ENCODE measurements at places on chromosomes 12 and 14.

GRCh38 chr14:103928011-103928890 is at the start of gene TDRD9:
Gene TDRD9, plus strand, starts transcription at chr14:103928456. Its CDS starts 54 bp downstream, at chr14:103928510.
- DNase-seq, result no peak

DNA sequence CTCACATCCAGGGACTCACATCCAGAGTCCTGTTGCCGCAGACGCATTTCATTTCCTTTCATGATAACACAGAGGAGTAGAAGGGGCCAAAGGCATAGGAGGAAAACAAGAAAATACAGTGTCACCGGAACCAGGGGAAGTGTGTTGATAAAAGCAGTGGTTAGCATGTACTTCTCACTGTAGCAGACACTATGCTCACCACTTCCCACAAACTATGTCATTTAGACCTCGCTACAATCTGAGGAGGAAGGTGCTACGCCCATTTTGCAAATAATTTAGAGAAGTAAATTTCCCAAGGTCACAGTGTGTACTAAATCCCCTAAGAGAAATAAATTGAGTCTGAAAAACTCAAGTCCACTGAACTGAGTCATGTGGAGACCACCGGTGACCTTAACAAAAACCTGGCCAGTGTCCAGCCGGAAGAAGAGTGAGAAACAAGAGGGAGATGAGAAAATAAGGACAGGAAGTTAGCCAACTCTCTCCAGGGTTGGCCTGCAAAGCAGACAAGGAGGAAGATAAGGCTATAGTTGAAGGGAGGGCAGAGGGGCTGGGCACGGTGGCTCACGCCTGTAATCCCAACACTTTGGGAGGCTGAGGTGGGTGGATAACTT is 25.8 kb upstream of the TMCC3 start:
- DNase-seq, result no peak

DNA sequence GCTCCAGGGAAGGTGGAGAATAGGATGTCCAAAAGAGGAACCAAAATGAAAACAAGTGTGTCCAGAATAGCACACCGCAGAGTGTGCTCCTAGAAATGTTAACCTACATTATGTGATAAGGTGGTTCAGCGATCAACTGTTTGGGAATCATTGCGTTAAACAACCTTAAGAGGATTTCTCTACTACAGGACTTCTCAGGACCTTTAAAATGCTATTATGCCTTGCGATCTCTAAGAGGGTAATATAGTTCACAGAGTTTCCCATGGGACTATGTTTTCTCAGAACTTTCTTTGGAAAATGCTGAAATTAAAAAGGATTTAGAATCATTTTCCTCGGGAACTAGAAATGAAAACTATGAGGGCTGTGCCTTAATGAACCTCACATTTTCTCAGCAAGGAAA is 1.8 kb downstream of the GLT8D2 start:
- no peak for DNase-seq

- no peak for DNase-seq
Observed at GRCh38 chr12:52251367-52252051, 18.5 kb downstream of the KRT7 start.

DNA sequence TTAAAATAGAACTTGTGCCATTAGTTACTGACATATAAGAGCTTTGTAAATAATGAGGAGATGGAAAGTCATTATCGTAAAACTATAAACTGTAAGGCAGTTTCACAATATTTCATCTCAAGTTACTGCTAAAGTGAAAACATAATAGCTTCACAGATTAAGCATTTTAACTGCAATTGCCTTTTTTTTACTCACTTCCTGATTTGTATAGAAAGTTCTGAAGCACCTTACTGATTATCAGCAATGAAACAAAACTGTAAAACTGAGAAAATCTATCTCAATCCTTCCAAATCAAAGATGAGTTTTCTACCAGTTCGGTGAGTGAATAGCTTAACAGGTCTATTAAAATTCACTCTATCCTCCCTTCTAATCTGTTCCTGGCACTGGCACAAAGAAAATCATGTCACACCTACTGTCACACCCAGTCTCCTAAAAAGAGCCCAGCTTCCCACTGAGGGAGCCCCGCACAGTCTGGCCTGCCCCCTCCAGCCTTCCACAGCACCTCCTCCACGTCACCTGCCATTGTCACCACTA is 161.4 kb upstream of the ABCD2 start:
- no peak for DNase-seq

- DNase-seq, result peak; percentile 22
Observed at GRCh38 chr12:46373301-46374296, 1.0 kb upstream of the SLC38A2 start.

DNA sequence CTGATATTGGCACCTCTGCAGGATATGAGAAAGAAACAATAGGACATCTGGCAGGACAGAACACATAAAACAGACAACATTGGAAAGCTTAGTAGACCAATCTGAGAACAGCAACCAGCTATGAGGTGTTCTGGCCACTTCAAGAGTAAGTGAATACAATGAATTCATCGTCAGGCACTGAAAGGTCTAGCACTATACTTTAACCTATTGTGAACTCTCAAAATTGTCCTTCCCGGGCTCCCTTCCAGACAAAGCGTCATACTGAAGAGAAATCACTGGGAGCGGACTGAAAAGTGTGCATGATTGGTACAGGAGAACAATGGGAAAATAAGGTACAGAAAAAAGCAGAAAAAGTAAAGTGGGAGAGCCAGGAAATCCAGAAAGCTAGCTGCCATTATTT is 75.8 kb downstream of the LRP6 start:
- no peak for DNase-seq
